Panc1 (cell line): ENCODE measurements at places on chromosomes 6 and 20.

- no peak for DNase-seq
Observed at GRCh38 chr6:12030993-12031550, 19.0 kb downstream of the HIVEP1 start.

GRCh38 chr6:158760618-158761250 is 58.4 kb downstream of the EZR start:
- DNase-seq = no peak

- DNase-seq = peak; percentile 69
Observed at GRCh38 chr6:55868771-55869479, 6.5 kb downstream of the BMP5 start.

- no peak for DNase-seq
Observed at GRCh38 chr6:108805611-108806167, 42.5 kb upstream of the ARMC2 start.

GRCh38 chr6:53594596-53594995 is 49.7 kb upstream of the GCLC start:
- DNase-seq = no peak

DNA sequence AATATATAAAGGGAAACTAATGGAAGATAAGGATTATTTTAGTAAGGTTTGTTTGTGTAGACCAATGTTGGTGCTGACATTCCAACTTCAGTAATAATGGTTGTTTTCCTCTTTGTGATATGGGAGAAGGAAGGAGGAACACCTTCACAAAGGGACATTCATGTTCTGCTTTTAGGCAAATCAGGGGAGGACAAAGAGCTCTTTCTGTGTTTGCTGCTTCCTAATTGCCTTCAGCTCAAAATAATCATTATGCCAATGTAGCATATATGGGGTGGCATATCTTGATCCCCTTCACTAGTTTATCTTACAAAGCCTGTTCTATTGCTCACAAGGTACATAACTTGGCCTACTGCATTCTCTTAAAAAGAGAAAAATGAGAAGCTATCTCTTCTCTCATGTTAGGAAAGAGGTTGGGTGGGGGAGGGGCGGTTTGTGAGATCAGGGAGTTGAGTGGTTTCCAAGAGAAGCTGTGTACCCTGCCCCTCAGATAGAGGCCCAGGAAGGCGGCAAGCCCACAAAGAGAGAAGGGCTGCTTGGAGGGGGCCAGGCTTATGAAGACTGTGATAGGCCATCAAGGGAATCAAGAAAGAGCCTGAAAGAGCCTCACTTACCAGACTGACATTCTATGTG is 4.7 kb upstream of the ADGRG6 start:
- DNase-seq = no peak

GRCh38 chr6:139940741-139941729 is 566.6 kb upstream of the CITED2 start:
- DNase-seq = no peak

DNA sequence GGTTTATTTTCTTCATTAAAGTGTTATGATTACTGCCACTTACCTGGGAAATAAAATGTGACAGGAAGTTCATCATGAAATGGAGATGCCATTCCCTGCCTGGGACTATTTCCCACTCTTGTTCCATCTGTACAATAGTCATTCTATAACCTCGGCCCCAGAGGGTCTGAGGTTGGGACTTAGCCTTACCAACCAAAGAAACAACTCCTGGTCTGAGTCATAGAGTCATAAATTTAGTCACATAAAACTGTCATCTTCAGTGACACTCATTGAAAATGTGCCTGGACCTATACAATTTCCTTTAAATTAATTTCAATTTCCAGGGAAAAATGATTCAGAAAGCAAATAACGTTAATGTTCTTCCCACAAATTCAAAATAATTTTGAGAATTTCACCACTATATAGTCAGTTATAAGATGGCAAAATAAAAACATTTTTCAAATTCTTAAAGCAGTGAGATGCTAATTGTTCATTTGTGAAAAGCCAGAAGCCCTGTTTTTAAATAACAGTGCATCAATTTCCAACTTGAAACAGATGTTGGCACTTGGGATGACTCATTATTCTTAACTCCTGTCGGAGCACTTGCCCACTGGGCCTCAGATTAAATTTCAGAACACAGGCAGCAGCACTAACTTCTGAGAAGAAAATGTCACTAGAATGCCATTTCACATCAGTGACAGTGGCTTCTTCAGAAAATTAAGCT is 201.2 kb upstream of the SMLR1 start:
- no peak for DNase-seq

- no peak for DNase-seq
Observed at GRCh38 chr6:55047451-55048044, 126.8 kb upstream of the HCRTR2 start.

- no peak for DNase-seq
Observed at GRCh38 chr20:11894062-11894461, 23.6 kb upstream of the BTBD3 start.

GRCh38 chr20:43972692-43973091 is 58.0 kb downstream of the TOX2 start:
- DNase-seq = no peak

DNA sequence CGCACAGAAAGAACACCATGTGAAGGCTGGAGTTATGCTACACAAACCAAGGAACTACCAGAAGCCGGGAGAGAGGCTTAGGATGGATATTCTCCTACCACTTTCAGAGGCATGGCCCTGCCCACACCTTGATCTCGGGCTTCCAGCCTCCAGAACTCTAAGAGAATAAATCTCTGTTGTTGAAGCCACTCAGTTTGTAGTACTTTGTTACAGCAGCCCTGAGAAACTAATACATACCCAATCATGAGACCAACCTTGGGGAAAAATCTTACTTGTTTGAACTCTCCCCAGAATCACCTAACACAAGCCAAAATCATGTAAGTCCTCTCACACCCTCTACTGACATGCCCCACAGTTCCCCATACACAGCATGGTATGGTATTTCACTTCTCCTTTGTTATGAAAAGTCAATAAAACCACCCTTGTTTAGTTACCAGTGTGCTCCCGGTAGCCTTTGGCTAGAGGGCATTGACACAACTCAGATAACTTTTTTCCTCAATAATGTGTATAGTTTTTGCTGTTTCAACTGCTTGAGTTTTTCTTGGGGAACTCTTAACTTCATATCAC is 40.7 kb upstream of the SLC2A12 start:
- no peak for DNase-seq

GRCh38 chr20:41870869-41871462 is 252.8 kb upstream of the CHD6 start:
- no peak for DNase-seq

DNA sequence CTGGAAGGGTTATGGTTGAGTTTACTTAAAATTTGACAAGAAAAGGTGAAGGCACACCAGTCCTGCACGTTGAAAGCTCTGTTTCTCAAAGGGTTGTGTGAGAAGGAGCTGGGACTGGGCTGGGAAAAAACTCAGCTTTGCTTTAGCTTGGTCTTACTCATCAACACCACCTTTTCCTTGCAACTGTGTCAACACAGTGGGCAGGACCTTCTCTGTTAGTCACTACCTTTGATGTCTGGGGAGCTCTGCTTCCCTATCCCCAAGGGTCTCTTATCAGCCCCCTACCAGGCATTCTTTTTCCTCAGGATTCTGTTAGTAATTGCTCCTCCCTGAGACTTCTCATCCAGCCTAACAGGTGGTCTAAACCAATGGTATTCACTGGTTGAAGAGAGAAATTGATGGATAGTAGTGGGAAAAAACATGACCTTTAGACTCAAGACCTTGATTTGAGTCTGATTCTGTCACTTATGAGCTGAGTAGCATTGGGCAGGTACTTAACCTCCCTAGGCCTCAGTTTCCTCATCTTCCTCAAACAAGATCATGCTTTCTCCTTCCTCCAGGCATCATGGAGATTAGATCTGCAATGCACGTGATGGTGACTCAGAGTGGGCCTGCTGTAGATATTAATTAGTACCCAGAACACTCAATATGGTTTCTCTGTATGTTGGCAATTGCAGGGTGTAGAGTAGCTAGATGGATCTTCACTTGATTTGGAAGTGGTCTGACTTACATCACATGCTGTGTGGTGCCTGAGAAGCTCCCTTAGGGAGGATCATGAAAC is 17.2 kb upstream of the FOXA2 start:
- DNase-seq = no peak

DNA sequence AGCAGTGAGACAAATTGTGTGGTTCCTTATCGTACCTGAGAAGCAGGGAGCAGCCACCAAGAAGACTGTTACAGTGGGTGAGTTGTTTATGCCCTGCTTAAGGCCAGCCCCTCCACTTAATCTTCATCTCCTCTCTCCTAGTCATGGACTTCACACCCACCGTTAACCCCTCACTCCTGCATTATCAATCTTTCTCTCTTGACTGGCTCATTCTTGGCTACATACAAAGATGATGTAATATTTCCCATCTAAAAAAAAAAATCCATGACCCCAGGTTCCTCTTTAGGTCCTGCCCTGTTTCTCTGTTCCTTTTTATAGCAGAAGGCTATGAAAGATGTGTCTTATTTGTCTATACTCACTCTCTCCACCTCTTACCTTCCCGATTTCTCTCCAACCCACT is 72.4 kb downstream of the SHLD1 start:
- DNase-seq = no peak

- DNase-seq = no peak
Observed at GRCh38 chr6:35082733-35083403, 58.3 kb downstream of the TCP11 start.

DNA sequence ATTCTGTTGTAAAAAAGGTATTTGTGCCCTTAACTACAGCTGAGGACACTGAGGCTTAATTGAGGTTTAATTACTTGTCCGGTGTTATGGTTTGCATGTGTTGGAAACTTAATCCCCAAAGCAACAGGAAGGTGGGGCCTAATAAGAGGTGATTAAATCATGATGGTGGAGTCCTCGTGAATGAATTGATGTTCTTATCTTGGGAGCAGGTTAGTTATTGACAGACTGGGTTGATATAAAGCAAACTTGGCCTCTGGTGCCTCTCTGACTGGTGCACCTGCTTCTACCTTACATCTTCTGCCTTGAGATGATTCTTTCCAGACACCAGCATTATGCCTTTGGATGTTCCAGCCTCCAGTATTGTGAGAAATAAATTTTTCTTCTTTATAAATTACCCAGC is 306.5 kb upstream of the HS3ST5 start:
- DNase-seq = no peak

DNA sequence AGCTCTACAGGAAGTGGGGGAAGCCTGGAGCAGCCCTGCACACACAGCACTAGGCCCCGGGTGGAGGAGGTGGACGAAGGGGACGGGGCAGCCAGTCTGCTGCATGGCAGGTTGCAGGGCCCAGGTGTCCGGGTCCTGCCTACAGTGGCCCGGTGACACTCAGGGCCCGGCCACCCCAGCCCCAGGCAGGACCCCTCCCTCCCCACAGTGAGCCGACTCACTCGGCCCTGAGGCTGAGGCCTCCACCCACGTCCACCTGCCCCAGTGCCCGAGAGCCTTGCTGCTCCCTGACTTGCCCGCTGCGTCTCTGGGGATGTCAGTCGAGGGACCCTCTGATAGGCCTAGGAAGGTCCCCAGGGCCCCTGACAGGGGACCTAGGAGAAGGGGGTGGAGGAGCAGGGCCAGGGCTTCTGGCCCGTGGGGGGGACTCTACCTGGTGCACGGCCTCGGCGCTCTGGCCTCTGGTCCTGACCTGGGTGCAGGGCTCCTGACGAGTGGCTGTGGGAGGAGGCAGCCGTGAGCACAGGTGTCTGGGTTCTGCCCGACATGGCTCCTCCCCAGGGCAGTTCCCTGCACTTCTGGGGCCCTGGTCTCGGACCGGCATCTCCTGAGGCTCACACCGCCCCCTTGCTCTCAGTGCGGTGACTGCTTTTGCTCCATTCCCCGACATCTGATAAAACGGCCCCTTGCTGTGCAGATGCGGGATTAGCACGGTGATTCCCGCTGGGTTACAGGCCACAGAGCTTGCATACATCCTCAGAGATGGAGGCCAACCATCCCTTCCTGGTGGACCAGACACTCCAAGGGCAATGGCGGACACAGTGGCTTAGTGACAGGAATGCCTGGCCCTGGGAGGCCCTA is 20.1 kb downstream of the FRMD1 start:
- no peak for DNase-seq

GRCh38 chr20:61973515-61974356 is 91.9 kb downstream of the TAF4 start:
- no peak for DNase-seq

DNA sequence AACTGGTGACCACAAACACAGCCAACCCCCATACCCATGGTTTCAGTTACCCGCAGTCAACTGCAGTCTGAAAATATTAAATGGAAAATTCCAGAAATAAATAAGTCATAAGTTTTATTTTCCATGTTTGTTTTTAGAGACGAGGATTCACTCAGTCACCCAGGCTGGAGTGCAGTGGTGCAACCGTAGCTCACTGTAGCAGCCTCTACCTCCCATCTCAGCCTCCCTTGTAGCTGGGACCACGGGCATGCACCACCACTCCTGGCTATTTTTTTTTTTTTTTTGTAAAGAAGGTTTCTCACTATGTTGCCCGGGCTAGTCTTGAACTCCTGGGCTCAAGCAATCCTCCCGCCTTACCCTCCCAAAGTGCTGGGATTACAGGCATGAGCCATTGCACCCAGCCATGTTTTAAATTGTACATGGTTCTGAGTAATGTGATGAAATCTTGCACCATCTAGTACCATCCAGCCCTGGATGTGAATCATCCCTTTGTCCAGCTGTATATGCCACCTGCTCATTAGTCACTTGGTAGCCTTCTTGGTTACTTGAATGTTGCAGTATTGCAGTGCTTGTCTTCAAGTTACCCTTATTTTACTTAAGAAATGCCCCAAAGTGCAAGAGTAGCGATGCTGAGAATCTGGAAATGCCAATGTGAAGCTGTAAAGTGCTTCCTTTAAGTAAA is 14.5 kb downstream of the CSNK2A1 start:
- peak; percentile 92 for DNase-seq
